ENCODE measurements at places on chromosomes 12 and 14. TPM values are rescaled to one million over a fixed set of nuclear protein-coding genes. Genes with fewer than 3 reads are reported as not detected.

DNA sequence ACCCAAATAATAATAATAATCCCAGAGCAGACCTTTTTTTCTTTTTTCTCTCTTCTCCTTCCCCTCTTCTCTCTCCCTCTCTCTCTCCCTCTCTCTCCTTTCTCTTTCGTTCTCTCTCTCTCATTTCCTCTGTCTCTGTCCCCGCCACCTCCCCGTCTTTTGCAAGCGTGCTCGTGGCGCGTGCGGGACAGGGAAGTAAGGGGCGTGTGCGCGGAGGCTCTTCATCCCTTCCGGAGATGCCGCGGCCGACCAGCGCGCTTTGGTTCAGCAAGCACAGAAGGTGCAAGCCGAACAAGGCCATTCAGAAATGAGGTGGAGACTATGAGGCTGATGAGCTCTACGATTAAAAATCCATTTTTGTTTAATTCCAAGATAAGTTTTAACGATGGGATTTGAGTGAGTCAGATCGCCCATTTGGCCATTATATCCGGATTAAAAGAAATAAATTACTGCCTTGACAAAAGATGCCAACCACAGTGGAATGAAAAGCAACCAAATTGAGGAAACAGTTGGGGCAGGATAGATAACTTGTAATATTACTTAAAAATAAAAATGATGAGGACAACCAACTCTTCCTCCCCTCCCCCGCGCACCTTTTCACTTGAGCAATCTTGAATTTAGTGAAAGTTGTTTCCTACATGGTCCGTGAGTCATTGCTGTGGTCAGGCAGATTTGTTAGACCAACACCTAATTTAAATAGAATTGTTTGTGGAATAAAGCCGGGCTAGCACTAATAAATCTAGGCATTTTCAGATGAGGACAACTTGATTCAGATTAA lies 1.2 kb upstream of the AMIGO2 start:
- peaks cover 3% of the 10 kb centered on the region for H3K36me3 ChIP-seq
- peaks cover 91% of the 10 kb centered on the region for H3K4me1 ChIP-seq
- no peaks in the 10 kb centered on the region for H3K27me3 ChIP-seq
- peak overlapping the region; percentile 99 for H3K27ac ChIP-seq

- DNase-seq, result no peak
- H3K4me3 ChIP-seq, result no peak overlapping the region
Observed at GRCh38 chr14:70714055-70714550, 72.4 kb downstream of the TTC9 start.

DNA sequence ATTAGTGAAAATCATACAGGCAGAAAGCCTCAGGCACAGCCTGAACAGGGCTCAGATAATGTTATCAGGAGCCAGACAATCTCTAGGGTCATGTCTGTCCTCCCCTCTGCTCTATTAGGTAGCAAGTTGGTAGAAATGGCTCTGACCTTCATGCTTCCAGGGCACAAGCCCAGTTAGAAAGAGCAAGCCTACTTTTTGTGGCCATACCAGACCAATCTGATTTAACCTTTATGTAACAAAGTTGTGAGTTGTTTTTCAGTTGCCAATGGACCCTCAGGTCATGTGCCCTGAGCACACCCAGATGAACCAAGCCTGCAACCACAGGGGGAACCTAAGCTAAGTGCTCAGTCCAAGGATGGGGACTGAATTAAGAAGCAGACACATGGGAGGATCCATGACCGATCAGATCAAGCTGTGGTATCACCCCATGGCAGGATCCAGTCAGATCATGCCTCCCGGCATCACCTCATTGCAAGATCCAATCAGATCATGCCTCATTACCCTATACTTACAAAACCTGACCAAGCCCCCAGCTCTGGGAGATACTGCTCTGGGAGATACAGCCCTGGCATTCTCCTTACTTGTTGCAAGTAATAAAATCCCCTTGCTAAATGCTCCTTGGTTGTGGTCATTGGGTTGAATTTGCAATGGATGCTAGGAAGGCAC lies 18.8 kb upstream of the HIGD1C start:
- peaks cover 2% of the 10 kb centered on the region for H3K36me3 ChIP-seq
- H3K4me3 ChIP-seq, result no peak overlapping the region
- DNase-seq, result no peak

DNA sequence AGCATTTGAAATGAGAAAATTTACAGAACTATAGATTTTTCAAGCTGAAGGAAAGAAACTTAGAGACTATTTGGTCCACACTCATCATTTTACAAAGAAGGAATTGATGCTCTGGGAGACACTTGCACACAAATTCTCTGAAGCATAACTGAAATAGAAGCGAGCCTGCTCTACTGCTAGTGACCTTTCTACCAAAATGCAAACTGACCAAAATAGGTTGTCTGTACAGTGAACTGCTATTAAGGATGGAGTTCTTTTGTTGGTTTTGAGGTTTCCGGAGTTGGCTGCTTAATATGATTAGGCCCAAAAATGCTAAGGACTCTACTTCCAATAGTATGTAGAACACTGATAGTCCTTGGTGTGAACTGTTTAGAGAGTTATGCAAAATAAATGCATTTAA lies 194.9 kb downstream of the PPFIA2 start:
- H3K27ac ChIP-seq, result no peak overlapping the region
- no peak for DNase-seq
- peaks cover 8% of the 10 kb centered on the region for H3K27me3 ChIP-seq

GRCh38 chr12:108340037-108340436 lies 926 bp upstream of the CMKLR1 start:
- H3K36me3 ChIP-seq, result peaks cover 7% of the 10 kb centered on the region
- H3K27me3 ChIP-seq, result no peaks in the 10 kb centered on the region
- peak overlapping the region; percentile 88 for H3K27ac ChIP-seq
- H3K4me1 ChIP-seq, result peaks cover 63% of the 10 kb centered on the region
- DNase-seq, result no peak
- H3K4me3 ChIP-seq, result peak overlapping the region; percentile 87

DNA sequence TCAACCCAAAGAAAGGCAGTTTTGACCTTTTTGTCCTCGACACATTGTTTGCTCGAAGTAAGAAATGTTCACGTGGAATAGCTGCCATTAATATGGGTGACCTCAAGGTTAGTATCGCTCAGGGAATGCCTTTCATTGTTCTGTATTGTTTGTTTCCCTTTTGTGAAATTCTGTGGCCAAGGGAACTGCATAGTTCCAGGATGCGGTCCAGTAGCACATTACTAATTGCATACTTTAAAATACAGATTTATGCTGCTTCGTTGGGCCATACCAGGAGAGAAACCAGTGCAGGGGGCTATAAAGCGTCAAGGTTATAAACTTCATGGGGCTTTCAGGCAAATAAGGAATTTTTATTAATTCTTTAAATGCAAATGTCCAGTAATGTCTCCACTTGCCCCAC lies 73.3 kb upstream of the USP44 start:
- no peak overlapping the region for H3K4me3 ChIP-seq
- peaks cover 23% of the 10 kb centered on the region for H3K4me1 ChIP-seq
- H3K27me3 ChIP-seq, result no peaks in the 10 kb centered on the region
- H3K36me3 ChIP-seq, result no peaks in the 10 kb centered on the region
- no peak for DNase-seq

GRCh38 chr14:77612011-77612620 lies 4.3 kb downstream of the SPTLC2 start:
- H3K27me3 ChIP-seq, result no peaks in the 10 kb centered on the region
- H3K4me3 ChIP-seq, result no peak overlapping the region
- H3K4me1 ChIP-seq, result peaks cover 48% of the 10 kb centered on the region
- DNase-seq, result no peak
- peak overlapping the region; percentile 46 for H3K27ac ChIP-seq

- H3K36me3 ChIP-seq, result no peaks in the 10 kb centered on the region
- H3K27me3 ChIP-seq, result no peaks in the 10 kb centered on the region
- no peak for DNase-seq
- H3K4me1 ChIP-seq, result no peaks in the 10 kb centered on the region
- no peak overlapping the region for H3K27ac ChIP-seq
- H3K4me3 ChIP-seq, result no peak overlapping the region
Observed at GRCh38 chr12:82896979-82897378, 210.3 kb downstream of the TMTC2 start.

GRCh38 chr12:52175371-52176350 lies 16.2 kb downstream of the KRT80 start:
- peak overlapping the region; percentile 29 for H3K27ac ChIP-seq
- DNase-seq, result no peak
- no peaks in the 10 kb centered on the region for H3K27me3 ChIP-seq
- H3K4me3 ChIP-seq, result no peak overlapping the region
- H3K4me1 ChIP-seq, result peaks cover 49% of the 10 kb centered on the region

GRCh38 chr14:73977896-73978295 lies 27.8 kb downstream of the COQ6 start:
- DNase-seq, result no peak
- no peaks in the 10 kb centered on the region for H3K27me3 ChIP-seq
- H3K4me3 ChIP-seq, result no peak overlapping the region
- H3K36me3 ChIP-seq, result peaks cover 5% of the 10 kb centered on the region

GRCh38 chr14:102909462-102909861 lies 13.0 kb upstream of the AMN start:
- no peaks in the 10 kb centered on the region for H3K27me3 ChIP-seq
- DNase-seq, result peak; percentile 75
- H3K4me3 ChIP-seq, result no peak overlapping the region
- H3K4me1 ChIP-seq, result no peaks in the 10 kb centered on the region
- no peak overlapping the region for H3K27ac ChIP-seq

DNA sequence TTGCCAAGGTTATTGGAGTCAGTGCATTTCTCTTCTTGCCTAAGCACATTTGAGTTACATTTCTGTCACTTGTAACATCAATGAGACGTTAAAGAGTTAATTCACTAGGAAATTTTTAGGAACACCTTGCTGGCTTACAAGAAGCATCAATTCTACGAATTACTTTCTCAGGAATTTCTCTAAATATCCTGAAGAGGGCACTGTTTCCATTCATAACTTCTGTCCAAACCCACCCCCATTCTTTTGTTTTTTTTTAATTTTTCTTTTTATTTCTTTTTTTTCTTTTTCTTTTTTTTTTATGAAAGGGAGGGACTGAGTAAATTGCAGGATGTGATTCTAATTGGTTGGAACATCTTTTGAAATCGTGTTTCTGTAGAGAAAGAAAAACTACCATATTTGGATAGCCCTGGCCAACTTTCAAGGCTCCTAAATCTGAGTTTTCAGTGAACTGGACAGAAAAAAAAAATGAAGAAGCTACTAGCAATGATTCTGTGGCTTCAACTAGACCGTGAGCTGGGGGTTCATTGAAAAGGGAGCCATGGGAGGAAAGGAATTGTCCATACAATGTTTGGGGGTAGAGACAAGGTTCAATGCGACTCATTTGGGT lies 285.3 kb downstream of the DAD1 start:
- peak overlapping the region; percentile 65 for H3K27ac ChIP-seq
- DNase-seq, result no peak
- no peaks in the 10 kb centered on the region for H3K27me3 ChIP-seq
- H3K4me1 ChIP-seq, result peaks cover 46% of the 10 kb centered on the region

GRCh38 chr12:104553421-104553820 lies 96.7 kb downstream of the CHST11 start:
- DNase-seq, result no peak
- peak overlapping the region; percentile 53 for H3K27ac ChIP-seq
- peaks cover 5% of the 10 kb centered on the region for H3K4me1 ChIP-seq
- H3K36me3 ChIP-seq, result peaks cover 4% of the 10 kb centered on the region

DNA sequence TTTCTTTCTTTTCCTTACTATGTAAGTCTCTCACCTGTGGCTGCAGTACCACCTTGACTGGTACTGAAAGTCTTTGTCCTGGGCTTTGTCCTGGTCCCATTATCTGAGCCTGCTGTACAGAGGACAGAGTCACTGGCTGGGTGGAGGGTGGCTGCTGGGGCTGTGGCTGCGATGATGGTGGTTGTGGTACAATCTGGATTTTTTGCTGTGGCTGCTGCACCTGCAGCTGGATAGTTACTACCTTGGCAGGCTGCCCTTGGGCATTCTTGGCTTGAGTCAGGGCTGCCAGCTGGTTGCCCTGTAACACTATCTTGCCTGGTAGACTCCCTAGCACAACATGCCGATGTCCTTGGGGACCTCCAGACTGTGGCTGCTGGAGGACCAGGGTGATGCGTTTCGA lies 27.0 kb downstream of the CHD8 start:
- H3K4me1 ChIP-seq, result peaks cover 10% of the 10 kb centered on the region
- no peak overlapping the region for H3K4me3 ChIP-seq
- H3K27me3 ChIP-seq, result no peaks in the 10 kb centered on the region

DNA sequence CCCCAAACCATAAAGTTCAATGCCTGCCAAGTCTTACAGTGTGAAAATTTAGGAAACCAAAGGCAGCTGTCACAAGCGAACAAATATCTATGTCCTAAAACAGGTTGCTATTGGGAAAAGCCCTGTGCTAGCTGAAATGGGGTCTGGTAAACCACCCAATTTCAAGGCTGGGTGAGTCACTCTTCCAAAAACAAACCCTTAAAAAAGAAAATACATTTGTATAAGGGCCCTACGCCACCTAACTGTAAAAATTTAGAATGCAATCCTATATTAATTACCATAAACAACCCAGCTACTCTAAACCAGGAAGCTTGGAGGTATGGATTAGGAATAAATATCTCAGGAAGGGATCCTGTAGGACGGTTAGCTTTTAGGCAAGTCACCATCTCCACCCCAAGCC lies 32.1 kb downstream of the PRMT8 start:
- H3K4me3 ChIP-seq, result no peak overlapping the region
- no peak overlapping the region for H3K27ac ChIP-seq
- peaks cover 7% of the 10 kb centered on the region for H3K36me3 ChIP-seq
- DNase-seq, result no peak
- H3K4me1 ChIP-seq, result no peaks in the 10 kb centered on the region
- peaks cover 6% of the 10 kb centered on the region for H3K27me3 ChIP-seq

DNA sequence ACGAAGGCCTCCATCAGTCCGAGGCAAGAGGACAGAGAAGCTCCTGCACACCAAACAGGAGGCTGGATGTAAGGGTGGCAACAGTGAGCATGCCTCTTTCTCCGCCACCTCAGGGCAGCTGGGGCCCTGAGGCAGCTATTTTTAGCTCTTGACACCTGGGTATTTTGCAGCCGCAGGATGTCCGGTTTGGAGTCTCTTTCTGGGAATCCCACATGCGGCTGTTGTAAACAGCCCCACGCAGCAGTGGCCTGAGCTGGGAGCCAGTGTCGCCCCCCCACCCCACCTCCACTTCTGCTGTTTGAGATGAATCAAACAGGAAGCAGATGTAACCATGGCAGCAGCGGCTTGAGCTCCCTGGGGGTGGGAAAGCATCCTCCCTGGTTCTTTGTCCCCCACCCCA lies 11.7 kb downstream of the HDAC7 start:
- H3K27me3 ChIP-seq, result no peaks in the 10 kb centered on the region
- peaks cover 1% of the 10 kb centered on the region for H3K36me3 ChIP-seq
- peaks cover 91% of the 10 kb centered on the region for H3K4me1 ChIP-seq
- no peak overlapping the region for H3K4me3 ChIP-seq
- no peak for DNase-seq
- H3K27ac ChIP-seq, result peak overlapping the region; percentile 87

The HOMEZ gene
- 7.6 TPM for total RNA-seq

The HIF1A gene
- total RNA-seq, result 466 TPM

The GALNT16 gene
- 34.4 TPM for total RNA-seq

The FAM90A1 gene
- not detected for total RNA-seq

The IL25 gene
- not detected for total RNA-seq

The GZMH gene
- not detected for total RNA-seq

Data from chondrocyte (in vitro differentiated cells).